SHP77 (cell line): ENCODE measurements at places on chromosomes 12 and 14.

DNA sequence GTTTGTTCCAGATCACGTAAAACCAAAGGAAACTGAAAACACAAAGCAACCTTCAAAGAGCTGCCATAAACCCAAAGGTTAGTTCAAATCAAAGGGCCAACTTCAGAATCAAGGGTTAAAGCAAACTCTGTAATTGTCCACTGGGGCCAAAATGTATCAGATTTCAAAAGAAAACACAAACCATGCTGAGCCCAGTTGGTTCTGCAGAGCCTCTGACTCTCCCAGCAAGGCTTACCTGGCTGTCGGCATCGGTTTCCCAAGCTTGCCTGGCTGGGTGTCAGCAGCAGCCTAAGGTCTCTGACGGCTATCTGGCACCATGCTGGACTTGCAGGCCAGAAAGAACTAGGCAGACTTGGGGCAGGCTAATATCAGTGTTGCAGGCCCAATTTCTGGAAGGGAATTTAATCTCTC is 125.3 kb downstream of the DAD1 start:
- DNase-seq = no peak

DNA sequence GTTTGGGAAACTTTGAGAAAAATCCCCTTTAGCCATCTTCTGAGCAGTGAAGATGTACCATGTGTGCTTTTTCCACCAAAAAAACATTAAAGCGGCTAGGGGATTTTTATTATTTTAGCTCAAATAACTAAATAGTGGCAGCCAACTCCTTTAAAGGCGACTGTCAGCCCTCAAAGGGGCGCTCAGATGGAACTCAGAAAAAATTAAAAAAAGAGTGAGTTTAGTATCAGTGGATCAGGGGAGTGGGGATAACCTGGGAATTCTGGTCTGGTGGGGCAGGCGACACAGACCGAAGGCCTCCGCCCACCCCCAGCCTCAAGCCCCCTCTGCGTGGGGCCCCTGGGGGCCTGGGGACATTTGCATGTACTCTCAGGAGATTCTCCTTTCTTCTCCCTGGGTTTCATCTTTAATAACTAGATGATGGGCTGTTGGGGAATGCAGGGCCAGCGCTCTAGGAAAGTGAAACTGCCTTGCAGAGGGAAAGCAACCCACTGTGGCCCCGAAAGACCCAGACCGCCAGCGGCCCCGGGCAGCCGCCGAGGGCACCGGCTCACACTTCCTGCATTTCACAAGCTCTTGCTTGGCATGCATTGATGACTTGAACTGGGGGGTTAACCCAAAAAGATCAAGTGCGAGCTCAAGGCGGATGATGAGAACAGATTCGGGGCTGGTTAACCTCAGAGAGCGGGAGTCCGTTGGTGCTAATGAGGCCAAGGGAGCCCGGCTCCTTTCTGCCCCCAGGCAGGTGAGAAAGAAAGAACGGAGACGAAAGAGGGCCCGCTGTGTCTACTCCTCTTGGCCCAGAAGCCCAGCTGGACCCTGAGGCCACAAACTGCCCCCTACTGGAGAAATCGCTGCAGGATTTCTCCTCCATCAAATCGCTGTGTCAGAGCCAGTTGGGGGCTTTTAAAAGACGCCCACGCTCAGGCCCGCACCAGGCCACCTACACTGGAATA is 7.3 kb upstream of the BATF start:
- no peak for DNase-seq

DNA sequence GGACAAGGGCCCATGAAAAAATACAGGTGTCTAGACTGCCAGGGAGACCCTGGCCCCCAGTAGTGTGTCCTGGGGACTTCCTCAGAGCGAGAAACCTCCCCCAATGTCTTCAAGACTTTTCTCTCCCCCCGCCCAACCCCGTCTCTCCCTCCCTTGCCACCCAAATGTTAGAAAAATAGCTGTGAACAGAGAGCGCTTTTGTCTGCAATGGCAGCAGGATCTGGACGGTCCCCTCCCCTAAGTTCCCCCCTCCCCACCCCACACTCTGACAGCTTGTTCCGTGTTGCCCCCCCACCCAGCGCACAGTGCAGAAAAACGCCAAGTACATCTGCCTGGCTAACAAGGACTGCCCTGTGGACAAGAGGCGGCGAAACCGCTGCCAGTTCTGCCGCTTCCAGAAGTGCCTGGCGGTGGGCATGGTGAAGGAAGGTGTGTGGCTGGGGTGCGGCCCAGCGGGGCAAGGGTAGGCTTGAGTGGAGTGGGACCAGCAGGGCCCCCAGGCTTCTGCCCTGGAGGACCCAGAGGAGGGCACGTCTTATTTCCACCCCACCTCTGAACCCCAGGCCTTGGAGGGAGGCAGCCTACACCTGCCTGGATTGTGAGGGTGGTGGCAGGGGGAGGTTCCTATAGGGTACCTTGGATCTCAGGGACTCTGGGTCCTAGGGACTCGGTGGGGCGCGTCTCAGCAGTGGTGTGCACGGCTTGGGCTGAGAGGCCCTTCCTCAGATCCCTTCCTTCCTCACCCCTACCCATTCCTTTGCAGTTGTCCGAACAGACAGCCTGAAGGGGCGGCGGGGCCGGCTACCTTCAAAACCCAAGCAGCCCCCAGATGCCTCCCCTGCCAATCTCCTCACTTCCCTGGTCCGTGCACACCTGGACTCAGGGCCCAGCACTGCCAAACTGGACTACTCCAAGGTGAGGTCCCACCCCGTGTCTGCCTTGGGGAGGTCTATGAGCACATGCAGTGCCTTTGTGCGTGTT is 4.8 kb downstream of the NR4A1 start:
- DNase-seq = no peak

GRCh38 chr14:77808250-77808649 is 8.3 kb downstream of the ADCK1 start:
- DNase-seq = no peak

DNA sequence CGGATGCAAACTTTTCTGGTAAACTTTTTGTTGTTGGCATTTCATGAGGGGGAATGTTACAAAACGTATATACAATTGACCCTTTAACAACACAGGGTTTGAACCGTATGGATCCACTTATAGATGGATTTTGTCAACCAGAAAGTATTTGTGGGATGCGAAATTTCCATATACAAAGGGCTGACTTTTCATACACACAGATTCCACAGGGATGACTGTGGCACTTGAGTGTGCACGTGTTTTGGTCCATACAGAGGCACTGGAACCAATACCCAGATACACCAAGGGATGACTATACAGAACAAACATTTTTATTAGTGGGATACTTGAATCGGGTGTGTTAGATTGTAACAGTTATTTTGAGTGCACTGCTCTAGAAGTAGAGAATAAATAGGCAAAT is 29.8 kb upstream of the CCT2 start:
- DNase-seq = no peak

GRCh38 chr14:64074961-64075612 is 219.1 kb downstream of the ESR2 start:
- no peak for DNase-seq

- peak; percentile 56 for DNase-seq
Measured at GRCh38 chr14:50342221-50343078, 30.3 kb downstream of the DMAC2L start.

- no peak for DNase-seq
Measured at GRCh38 chr14:68325267-68325807, 467.5 kb downstream of the ZFP36L1 start.

GRCh38 chr14:71538938-71539649 is 393.1 kb upstream of the RGS6 start:
- no peak for DNase-seq

DNA sequence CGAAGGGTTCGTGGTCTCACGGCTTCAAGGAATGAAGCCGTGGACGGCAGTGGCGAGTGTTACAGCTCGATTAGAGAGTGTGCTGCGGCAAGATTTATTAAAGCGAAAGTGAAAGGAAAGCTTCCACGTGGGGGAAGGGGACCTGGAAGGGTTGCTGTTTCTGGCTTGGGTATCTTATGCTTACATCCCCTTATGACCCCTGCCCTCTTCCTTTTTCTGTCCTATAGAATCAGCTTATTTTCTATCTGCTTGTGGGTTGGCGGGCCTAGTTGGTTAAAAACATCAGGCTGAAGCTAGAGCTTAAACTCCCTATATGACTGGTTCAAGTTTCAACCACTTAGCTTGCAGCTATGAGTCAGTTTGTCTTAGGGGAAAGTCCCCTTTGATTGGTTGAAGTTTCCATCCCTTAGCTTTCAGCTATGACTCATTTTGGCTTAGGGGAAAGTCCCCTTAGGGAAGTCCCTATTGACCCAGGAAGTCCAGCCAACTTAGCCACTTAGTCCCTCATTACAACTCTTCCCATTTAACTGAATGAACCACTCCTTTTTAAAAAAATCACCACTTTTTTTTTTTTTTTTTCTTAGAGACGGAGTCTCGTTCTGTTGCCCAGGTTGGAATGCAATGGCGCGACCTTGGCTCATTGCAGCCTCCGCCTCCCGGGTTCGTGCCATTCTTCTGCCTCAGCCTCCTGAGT is 1494.7 kb upstream of the TMEM132C start:
- peak; percentile 33 for DNase-seq

- no peak for DNase-seq
Measured at GRCh38 chr12:41661141-41661765, 473.1 kb downstream of the PDZRN4 start.

DNA sequence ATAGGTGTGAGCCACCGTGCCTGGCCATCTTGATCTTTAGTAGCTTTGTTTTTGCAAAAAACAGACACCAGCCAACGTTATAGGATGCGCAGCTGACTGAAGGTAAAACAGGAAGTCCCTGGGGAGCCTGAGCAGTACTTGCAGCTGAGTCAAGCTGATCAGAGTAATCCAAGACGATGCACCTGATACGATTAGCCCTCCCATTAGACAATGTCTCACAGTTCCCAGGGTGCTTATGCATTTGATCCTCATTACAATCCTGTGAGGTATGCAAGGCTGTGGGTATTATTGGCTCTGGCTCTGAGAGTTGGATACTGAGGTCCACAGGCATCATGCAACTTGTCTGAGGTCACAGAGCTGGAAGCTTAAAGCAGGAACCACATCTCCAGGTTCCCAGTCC is 8.1 kb downstream of the KRT18 start:
- DNase-seq = no peak

DNA sequence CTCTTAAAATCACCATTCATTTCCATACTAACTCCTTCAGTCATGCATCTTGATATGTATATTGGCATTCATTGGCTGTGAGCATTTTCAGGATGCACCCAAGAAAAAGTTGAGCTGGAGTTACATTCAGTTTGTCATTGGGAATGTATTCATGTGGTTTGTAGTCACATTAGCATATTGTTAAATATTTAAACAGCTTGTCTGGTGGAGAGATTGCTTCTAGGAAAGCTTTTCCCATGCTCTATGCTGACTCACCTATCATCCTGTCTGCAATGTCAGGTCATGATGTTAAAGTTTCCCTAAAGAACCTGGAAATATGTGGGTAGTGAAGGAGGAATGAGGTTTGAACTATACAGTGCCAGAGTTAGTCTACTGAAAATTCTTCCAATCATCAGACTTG is 583.6 kb downstream of the GALC start:
- DNase-seq = no peak

GRCh38 chr12:72075891-72076557 is 137.4 kb downstream of the TPH2 start:
- DNase-seq = peak; percentile 86

DNA sequence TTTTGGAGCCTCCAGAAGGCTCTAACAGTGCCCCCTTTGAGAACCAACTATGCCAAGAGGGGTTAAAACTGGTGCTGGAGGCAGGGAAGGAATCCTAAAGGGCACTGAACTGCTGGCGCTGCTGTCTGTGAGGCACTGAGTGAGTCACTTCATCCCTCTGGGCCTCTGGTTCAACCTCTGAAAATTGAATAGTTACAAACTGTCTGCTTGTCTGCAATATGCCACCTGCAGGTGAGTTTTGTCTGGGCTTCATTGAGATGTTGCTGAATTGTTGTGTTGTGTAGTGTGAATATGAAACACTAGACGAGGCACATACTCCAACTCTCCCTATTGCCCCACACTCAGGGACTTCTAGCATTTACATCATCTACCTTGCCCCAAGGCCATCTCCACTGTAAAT is 68.0 kb downstream of the GRIN2B start:
- no peak for DNase-seq

- no peak for DNase-seq
Measured at GRCh38 chr14:96162265-96162664, 42.4 kb upstream of the BDKRB2 start.

GRCh38 chr14:90168425-90169105 is 87.8 kb upstream of the PSMC1 start:
- no peak for DNase-seq

GRCh38 chr12:68139001-68139400 is 20.5 kb downstream of the IFNG start:
- no peak for DNase-seq

GRCh38 chr14:24817212-24818057 is 183.4 kb upstream of the GZMB start:
- DNase-seq = no peak

DNA sequence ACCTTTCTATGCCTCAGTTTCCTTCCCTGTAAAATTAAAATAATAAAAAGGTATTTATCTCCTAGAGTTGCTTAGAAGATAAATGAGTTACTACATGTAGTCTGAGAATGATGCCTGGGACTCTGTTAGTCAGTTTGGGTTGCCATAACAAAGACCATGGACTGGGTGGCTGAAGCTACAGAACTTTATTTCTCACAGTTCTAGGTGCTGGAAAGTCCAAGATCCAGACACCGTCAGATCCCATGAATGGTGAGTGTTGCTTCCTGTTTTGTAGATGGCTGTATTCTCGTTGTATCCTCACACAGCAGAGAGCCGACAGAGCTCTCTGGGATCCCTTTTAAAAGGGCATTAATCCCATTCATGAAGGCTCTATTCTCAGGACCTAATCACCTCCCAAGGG is 64.0 kb upstream of the LTA4H start:
- DNase-seq = no peak

GRCh38 chr12:89469361-89469760 is 55.2 kb downstream of the GALNT4 start:
- no peak for DNase-seq

DNA sequence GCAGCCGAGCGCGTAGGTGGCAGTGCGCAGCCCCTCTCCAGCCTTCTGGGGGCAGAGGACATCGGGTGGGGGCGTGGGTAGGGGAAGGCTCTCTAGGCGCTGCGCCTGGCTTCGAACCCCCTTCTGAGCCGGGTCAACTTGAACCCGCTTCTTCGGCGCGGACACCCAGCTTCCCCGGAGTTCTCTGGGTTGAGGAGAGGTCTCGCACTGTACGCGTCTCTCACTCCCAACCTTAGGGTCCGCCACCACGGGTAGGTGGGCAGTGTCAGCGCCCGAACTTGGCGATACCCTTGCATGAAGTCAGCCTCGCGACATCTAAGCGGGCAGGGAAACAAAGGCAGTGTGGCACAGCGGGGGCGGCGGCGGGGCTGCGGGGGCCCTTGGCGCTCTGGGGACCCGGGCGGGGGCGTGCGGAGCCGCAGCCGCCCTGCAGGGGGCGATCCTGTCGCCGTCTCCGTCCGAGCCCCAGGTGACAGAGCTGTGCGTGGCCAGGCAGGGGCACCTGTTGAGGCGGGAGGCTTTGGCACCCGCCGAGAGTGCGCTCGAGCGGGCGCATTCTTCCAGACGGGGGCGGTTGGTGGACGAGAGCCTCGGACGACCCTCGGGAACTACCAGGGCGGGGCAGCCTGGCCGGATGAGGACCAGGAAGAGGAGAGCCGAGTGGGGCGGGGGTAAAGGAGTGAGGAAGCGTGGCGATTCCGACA is 1.1 kb downstream of the GALNT16 start:
- no peak for DNase-seq
